ENCODE measurements at places on chromosomes 4 and X.

DNA sequence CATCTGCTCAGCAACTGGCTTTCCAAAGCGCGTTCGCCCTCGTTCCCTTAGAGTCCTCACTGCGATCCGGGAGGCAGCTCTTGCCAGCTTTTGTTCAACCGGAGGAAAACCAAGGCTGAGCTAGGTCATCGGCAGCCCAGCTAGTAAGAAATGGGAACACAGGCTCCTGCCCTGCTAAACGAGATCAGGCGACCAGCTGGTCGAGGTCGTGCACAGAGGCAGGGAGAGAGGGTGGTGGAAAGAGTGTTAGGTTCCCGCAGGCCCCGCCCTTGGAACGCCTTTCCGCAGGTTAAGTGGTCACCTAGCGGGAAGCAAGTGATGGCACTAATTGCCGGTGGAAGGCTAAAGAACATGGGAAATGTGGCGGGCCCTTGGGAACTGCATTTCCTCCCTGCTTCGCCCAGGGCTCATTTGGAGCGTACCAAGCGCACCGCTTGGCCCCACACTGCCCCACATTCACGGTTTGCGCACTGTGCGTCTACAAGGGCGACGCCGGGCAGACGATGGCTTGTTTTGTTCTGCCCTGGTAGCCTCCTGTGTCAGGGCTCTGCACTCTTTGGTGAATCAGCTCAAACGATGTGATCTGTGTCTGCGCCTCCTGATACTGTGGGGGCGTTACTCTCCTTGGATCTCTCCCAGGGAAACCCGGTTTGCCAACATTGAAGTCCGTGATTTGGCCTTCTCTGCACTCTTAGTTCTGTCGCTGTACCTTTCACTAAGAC is 7.2 kb upstream of the PRDM8 start:
- DNase-seq, result no peak

- DNase-seq, result no peak
These were observed 9.1 kb upstream of the SH3BP2 start for GRCh38 chr4:2783790-2784189.

DNA sequence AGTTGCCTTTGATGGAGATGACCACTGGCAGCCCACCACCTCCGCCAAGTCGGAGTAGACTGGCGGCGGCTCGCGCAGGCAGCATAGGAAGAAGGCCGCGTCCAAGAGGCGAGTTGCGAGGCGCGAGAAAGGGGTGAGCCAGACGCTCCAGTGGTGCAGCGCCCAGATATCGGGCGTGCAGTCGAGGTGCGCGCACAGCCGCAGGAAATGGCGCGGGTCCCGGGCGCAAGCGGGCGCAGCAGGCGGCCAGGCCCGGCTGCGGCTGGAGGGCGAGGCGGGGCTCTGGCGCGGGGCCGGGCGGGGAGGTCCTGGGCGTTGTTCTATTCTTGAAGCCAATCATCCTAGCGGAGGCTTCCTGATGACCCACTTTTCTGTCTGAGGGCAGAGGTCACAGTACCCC is 13.2 kb upstream of the PGRMC1 start:
- DNase-seq, result no peak

GRCh38 chrX:17442898-17443297 is 67.9 kb downstream of the NHS start:
- DNase-seq, result no peak

- DNase-seq, result no peak
These were observed 708 bp downstream of the ARAP2 start for GRCh38 chr4:36243355-36244256.

DNA sequence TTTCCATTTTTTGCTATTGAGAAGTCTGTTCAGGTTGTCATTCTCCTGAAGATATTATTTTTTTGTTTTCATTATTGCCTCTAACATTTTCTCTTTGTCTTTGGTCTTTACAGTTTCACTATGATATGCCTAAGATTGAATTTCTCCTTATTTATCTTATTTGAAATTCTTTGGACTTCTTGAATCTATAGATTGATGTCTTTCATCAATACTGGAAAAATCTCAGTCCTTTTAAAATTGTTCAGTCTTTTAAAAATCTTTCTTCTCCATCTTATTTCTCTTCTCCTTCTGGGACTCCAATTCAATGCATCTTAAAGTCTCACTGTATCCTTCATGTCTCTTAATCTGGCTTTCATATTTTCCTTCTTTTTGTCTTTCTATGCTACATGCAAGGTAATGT is 86.7 kb downstream of the KIT start:
- DNase-seq, result no peak

DNA sequence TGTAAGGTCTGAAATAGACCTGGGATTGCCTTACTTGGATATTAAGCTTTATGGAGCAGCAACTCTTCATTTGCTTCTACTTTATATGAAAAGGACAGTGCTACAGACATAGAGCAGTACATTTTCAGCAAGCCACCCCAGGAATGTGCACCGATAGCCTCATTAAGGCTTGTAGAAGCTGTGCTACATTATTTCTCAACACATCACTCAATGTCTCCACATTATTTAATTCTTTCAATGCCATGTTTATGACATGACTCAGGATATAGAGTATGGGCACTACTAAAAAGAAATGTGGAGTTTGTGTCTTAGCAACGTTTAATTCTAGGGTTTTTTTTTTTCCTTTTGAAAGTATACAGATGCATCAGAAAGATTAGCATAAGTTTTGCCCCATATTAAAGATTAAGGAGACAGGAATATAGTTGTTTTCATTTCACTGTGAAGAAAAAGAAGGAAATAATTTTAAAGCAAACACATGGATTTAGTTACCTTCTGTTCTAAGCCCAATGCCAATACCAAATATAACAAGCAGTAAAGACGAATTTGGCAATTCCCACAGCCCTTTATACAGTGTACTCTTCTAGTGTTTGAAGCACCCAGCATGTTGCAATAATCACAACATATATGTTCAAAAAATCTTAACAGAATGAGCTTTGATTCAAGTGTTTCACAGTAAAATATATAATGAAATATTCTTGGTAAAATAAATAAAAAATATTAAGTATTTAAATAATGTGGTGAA is 2140.1 kb upstream of the AGA start:
- DNase-seq, result no peak

DNA sequence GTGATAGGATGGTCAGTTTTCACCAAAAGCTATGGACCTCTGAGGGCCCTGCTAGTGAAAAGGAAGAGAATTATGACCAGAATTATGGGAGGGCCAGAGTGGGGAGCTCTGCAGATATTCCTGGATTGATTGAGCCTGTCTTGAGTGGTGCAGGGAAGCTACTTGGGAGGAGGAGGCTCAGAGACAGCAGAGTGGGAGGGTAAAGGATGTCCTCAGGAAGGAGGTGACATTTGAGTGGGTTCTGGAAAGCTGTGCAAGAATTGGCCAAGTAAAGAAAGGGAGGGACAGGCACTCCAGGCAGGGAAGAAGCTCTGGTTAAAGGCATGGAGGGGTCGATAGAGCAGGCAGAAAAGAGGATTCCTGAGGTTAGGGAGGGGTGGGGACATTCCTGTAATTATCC is 24.1 kb downstream of the RNF4 start:
- no peak for DNase-seq

GRCh38 chr4:169662206-169662605 is 41.8 kb downstream of the CLCN3 start:
- DNase-seq, result no peak

DNA sequence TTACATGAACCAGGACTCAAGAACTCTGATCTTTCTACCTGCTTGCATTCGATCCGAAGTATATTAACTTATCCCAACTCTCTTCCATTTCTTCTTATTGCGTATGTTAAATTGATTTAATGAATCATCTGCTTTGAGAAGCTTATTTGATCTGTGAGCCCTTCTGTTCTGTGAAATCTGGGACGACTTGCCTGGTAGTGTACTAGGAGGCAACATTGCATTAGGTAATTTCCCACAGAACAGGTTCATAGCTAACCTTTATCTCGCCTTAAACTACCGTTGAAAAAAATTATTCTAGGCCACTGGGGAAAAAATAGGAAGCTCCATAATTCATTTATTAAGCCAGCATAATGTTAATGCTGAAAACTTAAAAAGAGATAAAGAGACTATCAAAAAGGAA is 67.2 kb upstream of the MAB21L2 start:
- no peak for DNase-seq

- no peak for DNase-seq
These were observed 32.1 kb downstream of the MAGEB17 start for GRCh38 chrX:16199343-16199742.

- no peak for DNase-seq
These were observed 125.9 kb downstream of the MFAP3L start for GRCh38 chr4:169900241-169900845.

- DNase-seq, result peak; percentile 33
These were observed 65.1 kb upstream of the CCDC160 start for GRCh38 chrX:134171661-134172587.

DNA sequence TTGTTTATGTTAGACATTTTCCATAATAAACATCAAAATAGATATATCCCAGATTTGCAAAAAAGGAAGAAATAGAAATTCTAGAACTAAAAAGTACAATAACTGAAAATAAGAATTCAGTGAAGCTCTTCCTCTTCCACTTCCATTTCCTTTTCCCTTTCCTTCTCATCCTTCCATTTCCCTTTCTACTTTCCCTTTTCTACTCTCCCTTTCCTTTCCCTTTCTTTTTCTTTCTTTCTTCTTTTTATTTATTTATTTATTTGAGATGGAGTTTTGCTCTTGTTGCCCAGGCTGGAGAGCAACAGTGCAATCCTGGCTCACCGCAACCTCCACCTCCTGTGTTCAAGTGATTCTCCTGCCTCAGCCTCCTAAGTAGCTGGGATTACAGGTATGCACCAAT is 30.6 kb upstream of the OPHN1 start:
- DNase-seq, result no peak

- DNase-seq, result no peak
These were observed 102.7 kb downstream of the TRAM1L1 start for GRCh38 chr4:116982656-116983055.

- no peak for DNase-seq
These were observed 1.6 kb downstream of the UGT2B10 start for GRCh38 chr4:68817386-68817785.

- no peak for DNase-seq
These were observed 41.8 kb upstream of the VEGFC start for GRCh38 chr4:176834531-176834930.

DNA sequence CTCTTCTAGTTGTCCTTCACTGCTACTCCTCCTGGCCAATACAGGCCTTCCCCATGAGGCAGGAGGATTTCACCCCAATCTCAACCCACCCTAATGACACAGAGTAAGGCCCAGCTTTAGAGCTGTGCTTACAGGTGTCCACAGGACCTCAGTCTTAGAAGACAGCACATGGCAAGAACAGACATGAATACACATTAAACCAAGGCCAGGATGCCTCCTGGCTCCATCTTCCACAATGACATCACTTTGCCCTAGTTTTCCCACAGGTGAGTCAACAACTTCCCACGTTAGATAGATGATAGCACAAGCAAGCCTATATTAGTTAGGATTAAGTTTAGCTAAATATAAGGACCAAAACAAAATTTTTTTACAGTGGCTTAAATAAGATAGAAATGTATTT is 63.8 kb upstream of the NOCT start:
- DNase-seq, result no peak

DNA sequence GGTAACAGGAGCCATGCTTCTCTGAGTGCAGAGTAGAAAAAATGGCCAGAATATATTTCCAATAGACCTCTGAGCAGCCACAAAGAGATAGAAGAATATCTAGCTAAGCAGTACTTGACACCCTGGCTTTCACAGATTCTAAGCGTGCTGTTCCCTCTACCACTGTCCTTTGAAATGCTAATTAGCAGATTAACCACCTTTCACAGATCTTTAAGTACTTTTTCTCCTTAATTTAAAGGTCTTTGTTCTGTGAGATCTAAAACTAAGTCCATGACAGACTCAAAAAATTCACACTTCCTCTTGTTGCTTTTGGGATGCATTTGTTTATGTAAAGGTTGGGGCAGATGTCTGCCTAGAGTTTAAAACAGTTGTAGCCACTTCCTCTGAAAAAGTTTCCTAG is 28.3 kb upstream of the MAGEC2 start:
- DNase-seq, result no peak

DNA sequence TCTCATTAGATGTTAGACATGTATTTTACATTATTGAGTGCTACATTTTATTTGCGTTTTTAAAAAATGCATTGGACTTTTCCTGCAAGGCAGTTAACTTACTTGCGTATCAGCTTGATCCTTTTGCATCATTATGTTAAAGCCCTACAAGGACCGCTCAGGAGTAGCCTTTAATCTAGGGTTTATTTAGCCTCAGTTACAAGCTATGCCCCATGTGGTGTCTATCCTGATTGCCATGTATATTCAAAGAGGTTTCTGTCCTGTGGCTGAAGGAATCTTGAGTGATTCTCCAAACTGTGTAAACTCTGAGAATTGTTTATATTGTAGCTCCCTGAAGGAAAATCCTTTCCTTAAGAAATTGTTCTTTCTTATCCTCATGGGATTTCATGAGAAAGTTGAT is 821.8 kb upstream of the AGA start:
- no peak for DNase-seq

DNA sequence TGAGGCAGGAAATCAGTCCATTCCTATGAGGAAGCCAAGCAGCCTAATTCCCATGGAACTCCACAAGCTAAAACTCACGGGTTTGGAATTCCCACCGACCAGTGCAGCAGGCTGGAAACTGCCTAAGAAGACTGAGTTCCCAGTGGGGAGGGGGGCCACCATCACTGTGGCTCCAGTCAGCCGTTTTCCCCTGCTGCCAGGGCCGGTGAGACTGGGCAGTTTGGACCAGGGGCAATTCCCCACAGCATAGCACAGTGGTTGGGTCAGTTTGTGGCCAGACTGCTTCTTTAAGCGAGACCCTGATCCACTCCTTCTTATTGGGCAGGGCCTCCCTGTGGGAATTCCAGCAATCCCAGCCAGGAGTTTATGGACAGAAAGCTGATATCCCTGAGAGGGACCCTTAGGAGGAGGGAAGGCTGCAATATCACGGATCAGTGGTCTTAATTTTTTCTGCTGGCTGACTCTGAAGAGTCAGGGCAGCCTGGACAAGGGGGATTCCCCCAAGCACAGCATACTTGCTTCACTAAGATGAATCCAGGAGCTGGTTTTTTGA is 20.7 kb downstream of the PAGE5 start:
- no peak for DNase-seq

GRCh38 chr4:69823481-69824186 is 36.3 kb downstream of the SULT1E1 start:
- peak; percentile 12 for DNase-seq

GRCh38 chr4:109576462-109576861 is 16.4 kb downstream of the MCUB start:
- DNase-seq, result no peak

- no peak for DNase-seq
These were observed 608.8 kb downstream of the PCDH7 start for GRCh38 chr4:31328932-31329331.

GRCh38 chr4:107818301-107818910 is 6.3 kb upstream of the SGMS2 start:
- DNase-seq, result no peak

GRCh38 chr4:178917756-178918155 is 1475.5 kb upstream of the AGA start:
- DNase-seq, result no peak

- DNase-seq, result no peak
These were observed 307.9 kb upstream of the F9 start for GRCh38 chrX:139222511-139223200.

GRCh38 chr4:175290401-175290800 is 372.2 kb downstream of the ADAM29 start:
- DNase-seq, result no peak

GRCh38 chr4:188665491-188666457 is 526.5 kb downstream of the TRIML1 start:
- DNase-seq, result no peak

- no peak for DNase-seq
These were observed 202.0 kb downstream of the SMIM20 start for GRCh38 chr4:26116057-26116456.
